ENCODE measurements at places on chromosomes 7 and 10.
A peak's percentile ranks its signal among the peaks of the same experiment; 100 is the strongest.

- no peak for DNase-seq
These were observed 15.1 kb downstream of the ITGA8 start for GRCh38 chr10:15704581-15704968.

- DNase-seq, result no peak
These were observed 109.3 kb upstream of the ARID5B start for GRCh38 chr10:61792097-61792716.

DNA sequence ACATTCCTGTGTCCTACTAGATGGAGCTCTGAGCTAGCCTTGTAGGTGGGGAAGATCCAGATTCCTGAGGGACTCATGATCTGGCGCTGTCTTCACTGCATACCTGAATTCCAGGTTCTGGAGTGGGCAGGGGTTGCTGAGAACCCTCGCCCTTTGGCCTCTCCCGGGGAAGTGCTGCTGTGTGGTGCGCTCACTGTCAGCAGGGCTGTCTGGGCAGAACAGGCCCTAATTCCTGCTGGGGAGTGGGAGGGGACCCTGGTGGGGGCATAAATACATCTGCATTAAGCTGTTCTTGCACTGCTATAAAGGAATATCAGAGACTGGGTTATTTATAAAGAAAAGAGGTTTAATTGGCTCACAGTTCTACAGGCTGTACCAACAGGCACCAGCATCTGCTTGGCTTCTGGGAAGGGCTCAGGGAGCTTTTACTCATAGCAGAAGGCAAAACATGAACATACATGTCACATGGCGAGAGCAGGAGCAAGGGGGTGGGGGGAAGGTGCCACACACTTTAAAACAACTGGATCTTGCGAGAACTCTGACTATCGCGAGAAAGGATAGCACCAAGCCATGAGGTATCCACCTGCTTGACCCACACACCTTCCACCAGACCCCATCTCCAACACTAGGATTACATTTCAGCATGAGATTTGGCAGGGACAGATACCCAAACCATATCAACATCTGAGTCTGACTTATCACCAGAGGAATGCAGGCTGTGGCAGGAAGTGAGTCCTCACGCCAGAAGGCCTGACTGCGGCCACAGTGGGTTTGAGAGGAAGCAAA, 115.0 kb downstream of the ADCY1 start:
- DNase-seq, result peak; percentile 41

DNA sequence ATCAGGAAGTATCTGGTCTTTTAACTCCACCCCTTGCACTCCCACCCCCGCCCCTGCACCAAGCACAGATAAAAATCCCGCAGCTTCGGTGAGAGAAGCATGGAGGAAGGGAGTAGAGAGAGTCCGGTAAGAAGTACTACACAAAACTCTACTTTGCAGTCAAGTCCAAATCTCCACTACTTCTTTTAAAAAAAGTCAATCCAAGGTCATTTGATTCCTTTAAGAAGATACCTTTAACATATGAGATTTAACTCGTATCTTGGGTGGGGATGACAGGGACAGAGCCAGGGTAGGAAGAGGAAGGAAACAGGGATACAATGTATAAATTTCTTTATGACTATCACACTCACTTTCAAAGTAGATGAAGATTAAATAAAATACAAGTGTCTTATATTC, 132.1 kb downstream of the NRBF2 start:
- no peak for DNase-seq

- peak; percentile 30 for DNase-seq
These were observed 228.6 kb downstream of the GLRX3 start for GRCh38 chr10:130364631-130365411.

GRCh38 chr7:36741866-36742265, 17.6 kb upstream of the AOAH start:
- DNase-seq, result no peak

GRCh38 chr10:107915215-107915610, 750.7 kb upstream of the SORCS1 start:
- no peak for DNase-seq

DNA sequence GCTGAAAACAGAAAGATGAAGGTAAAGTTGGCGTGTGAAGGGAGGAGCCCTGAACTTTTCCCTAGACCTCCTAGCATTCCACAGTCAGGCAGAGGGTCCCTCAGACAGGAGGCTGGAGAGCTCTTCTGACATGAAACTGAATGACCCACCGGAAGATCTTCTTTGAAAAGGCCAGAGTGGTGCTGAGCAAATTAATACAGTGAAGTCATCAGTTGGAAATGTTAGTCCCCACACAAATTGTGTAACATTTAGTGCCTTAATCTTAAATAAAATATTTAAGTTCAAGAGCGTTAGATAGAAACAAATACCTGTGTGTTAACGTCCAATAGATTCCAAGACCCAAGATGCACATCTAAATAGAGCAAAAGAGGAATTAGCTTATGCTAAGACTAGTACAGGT, 49.0 kb upstream of the WNT16 start:
- DNase-seq, result no peak

DNA sequence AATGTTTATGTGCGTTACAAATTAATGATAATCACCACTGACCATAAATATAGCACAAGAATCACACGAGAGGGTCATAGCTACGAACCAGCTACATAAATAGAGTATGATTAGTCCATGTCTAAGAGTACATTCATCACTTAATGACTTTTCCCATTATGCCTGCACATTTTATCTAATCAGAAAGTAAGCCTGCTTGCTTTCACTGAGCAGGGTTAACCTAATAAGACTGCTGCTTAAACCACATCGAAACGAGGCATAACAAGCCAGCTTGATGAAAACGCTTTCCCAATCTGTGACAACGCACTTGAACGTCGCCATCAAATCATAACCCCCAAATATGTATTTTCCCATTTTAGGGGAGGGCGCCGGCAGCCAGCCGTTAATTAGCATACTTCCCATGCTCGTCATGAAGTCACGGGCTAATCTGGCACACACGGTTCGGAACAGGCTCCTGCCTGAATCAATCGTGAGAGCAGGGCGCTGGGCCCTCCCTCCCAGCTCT, 71.5 kb downstream of the EBF3 start:
- DNase-seq, result no peak

DNA sequence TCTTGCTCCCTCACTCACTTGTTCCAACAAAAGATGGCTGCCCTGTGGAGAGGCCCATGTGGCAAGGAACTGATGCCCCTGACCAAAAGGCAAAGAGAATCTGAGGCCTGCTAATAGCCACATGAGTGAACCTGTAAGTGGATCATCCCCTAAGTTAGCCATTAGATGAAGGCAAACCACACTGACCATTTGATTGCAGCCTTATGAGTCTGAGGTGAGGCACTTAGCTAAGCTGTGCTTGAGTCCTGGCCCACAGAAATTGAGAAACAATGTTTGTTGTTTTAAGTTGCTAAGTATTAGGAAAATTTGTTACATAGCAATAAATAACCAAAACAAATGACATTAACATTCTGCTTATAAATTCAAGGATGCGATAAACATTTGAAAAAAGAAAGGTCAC, 100.1 kb upstream of the BET1 start:
- DNase-seq, result no peak

DNA sequence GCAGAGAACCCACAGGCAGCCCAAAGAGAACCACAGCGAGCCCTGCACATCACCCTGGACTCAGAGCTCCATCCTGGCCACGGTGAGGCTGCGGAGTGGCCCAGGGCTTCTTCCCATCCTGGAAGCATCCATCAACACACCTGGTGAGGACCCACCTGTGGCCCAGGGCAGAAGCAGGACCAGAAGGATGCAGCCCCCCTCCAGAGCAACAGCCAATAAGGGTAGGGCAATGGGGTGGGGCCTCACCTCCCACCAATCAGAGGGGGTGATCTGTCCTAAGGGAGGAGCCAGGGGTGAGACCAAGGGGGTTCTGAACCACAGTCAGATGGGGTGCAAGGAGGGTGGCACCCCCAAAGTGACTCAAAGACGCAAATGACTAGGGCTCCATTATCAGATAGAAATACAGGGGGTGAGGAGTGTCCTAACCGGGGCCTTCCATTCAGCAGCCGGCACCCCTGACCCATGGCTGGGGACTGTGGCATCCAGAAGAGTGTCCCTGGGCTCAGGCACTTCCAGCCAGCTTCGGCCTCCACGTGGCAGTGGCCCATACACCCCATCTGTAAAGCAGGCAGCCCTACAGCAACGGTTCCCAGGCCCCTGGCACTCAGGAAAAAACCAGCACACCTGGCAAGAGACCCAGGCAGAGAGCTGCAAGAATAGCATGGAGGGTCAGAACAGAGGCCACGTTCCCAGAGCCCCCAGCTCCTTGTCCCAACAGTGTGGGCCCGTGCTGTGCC, 36.9 kb downstream of the STK32C start:
- DNase-seq, result no peak

GRCh38 chr10:92880233-92880861, 32.0 kb downstream of the EXOC6 start:
- DNase-seq, result no peak

- DNase-seq, result peak; percentile 75
These were observed 28.1 kb downstream of the EPHB4 start for GRCh38 chr7:100799037-100799896.

- DNase-seq, result no peak
These were observed 1.6 kb upstream of the RAMP3 start for GRCh38 chr7:45155941-45156340.

DNA sequence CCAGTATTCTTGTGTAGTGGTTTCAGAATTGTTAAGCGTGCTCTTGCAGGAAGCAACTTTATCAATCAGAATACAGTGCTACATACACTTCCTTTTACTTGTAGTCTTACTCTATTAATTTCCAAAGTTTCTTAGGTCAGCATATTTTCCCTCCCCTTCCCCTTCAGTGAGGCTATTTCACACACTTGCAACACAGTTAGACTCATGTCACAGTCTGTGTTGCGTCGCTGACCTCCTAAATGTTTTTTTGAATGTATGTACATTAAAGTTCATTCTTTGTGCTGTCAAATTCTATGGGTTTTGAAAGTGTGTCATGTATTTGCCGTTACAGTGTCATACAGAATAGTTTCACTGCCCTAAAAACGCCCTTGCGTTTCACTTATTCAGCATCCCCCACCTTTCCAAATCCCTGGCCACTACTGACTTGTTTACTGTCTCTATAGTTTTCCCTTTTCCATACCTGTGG, 5.4 kb upstream of the HKDC1 start:
- no peak for DNase-seq

DNA sequence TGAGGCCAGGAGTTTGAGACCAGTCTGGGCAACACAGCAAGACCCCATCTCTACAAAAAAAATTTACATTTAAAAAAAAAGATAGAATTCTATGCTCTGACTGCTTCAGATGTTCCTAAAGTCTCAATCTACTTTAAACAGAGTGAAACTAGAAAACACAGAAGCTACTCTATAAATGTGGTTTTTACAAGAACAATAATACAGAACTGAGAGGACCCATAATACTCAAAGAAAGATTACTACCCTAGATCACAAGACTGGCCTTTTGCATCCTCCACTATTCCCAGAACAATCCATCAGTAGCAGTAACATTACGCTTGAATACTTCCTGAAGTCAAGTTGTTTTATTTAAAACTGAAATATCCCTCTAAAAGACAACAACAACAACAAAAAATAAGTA, 119.4 kb downstream of the ZFAND4 start:
- DNase-seq, result no peak

- no peak for DNase-seq
These were observed 65.0 kb upstream of the IL6 start for GRCh38 chr7:22662036-22662435.

GRCh38 chr10:117429643-117430265, 54.5 kb upstream of the PDZD8 start:
- no peak for DNase-seq

DNA sequence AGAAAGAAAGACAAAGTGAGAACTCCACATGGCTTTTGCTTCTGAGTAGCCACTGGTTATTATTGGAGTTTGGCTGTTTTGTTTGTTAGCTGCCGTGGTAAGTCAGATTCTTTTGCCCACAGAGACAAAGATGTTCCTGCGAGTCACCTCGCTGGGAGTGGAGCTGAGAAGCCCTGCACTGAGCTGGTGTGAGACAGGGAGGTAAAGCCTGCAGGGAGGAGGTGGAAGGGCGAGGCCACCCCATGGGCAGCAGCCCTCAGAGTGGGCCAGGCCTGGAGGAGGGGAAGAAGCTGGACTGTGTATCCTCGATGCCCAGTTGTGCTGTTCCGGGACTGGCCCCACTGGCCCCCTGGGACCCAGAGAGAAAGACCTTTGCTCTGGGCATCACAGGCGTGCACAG, 14.3 kb upstream of the NOM1 start:
- DNase-seq, result no peak

DNA sequence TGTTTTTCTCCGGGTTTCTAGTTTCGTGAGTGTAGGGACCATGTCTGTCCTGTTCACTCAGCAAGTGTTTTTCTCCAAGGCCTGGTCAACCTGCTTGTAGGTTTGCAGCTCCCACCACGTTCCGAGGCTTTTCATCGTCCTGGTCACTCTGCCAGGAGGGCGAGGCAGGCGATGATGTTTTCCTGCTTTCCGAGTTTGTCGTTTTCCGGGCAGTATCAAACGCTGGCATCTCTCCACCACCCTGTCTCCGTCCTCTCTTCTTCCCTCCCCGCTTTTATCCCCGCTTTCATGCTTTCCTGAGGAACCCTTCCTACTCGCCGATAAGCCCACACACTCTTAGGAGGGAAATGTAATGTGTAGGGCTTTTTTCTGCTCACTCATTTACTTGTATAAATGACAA, 11.2 kb downstream of the IQCE start:
- DNase-seq, result no peak

DNA sequence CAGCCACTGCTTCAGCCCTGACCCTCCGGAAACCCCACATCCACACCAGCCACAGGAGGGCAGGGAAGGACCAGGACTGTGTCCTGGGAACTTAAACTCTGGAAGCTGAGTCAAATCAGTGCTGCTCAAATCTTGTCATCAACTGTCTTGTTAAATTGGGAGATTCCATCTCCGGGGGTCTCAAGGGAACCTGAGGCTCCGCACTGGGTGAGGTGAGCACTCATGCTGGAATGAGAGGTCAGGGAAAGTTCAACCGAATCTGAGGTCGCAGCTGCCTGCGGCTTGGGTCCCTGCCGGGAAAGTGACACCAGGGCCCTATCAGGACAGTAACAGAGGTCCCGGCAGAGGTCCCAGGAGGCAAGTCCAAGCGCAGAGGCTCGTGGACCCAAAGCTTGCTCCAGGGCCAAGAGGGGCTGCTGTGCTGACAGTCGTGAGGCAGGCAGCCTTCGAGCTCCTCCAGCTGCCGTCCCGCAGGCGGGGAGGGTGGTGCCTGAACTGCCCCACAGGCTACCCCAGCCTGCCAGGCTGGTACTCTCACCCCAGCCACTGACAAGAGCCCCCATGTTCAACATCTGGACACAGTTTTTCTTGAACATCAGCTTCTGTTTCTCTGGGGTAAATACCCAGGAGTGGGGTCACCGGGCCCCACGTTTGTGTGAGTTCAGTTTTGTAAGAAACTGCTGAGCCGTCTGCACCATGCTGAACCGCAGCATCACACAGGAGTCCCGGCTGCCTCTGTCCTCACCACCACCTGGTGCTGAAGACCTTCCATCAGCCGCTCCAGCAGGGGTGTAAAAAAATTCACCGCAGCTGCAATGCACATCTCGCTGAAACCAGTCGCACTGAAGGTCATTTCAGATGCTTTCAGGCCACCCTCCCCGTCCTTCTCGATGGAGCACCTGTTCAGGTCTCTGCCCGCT, 101.0 kb downstream of the DIP2C start:
- no peak for DNase-seq

DNA sequence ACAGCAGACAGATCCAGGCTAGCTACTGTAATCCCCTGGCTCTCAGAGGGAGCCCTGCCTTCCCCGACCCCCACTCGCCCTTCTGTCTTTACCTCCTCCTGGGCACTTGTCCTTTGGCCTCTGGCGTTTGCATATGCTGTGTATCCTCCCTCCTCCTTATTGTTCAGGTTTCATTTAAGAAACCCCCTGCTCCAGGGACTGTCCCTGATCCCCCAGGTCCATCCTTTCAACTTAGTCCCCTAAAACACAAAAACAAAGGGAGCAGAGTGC, 25.7 kb downstream of the GRID1 start:
- DNase-seq, result no peak

GRCh38 chr7:25834050-25834449, 317.9 kb upstream of the NFE2L3 start:
- no peak for DNase-seq

Measured in activated CD8-positive, alpha-beta memory T cell treated with anti-CD3 and anti-CD28 coated beads, Interleukin-2, amount 50 U/mL, for 48 hours (primary cell).